ENCODE measurements at places on chromosomes 2 and 18. TPM values are rescaled to one million over a fixed set of nuclear protein-coding genes. Genes with fewer than 3 reads are reported as not detected.

Gene BOLL
- total RNA-seq: not detected

Gene OSBPL6
- total RNA-seq: 1.2 TPM

Gene ACMSD
- total RNA-seq: not detected

- DNase-seq: no peak
Measured at GRCh38 chr18:77220726-77221125, 28.9 kb upstream of the GALR1 start.

DNA sequence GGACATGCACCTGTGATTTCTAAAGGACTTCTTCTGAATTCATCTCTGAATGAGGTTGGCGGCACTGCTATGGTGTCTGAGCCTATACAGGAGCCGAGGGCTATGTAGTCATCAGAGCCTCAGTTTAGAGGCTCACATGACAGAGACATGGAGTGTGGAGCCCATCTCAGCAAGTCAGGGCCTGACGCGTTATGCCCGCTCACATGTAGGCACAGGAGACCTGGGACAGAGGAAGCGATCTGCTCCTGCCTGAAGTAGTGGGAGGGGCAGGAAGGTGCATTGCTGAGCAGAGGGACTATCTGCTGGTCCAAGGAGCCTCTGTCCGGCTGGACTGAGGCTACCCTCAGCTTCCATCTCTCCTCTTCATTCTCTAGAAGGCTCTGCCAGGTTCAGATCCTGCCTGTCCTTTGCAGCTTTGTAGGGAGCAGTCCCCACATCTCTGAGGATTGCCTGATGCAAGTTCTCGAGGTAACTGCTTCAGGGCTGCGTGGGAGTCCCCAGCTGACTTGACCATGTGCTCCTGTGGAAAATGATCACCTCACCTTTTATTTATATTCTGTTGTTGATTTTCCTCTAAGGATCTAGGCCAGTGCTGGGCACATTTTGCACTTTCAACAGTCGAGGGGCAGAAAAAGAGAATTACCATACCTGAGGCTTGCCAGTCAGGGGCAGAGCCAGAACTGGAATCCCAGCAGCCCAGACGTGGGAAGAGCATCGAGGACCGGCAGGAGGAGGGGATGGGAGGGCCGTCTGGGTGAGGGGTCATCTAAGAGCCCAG lies 16.6 kb downstream of the KLHL29 start:
- no peak for DNase-seq

Measured in CD8-positive, alpha-beta memory T cell (primary cell).